ENCODE measurements at places on chromosomes 2 and 18. TPM values are rescaled to one million over a fixed set of nuclear protein-coding genes. Genes with fewer than 3 reads are reported as not detected.

Gene IL1F10
- total RNA-seq, result not detected

Gene LHCGR
- total RNA-seq, result not detected

Gene MAPRE2
- 0.38 TPM for total RNA-seq

Gene TRPM8
- not detected for total RNA-seq

Gene GPAT2
- 0.26 TPM for total RNA-seq

Gene ANAPC1
- 39.8 TPM for total RNA-seq

Gene ACMSD
- total RNA-seq, result not detected

Gene RTP5
- not detected for total RNA-seq

Gene LGALSL
- total RNA-seq, result 14.0 TPM

Gene SLC9A4
- 0.13 TPM for total RNA-seq

Gene ATG4B
- 66.6 TPM for total RNA-seq

Gene CCDC85A
- total RNA-seq, result 0.13 TPM

Gene MAL
- total RNA-seq, result 11.0 TPM

Gene GPC1
- 103 TPM for total RNA-seq

Gene MAPK4
- total RNA-seq, result not detected

Gene MYL1
- total RNA-seq, result not detected

Gene TUBA3E
- not detected for total RNA-seq

Gene CDC42EP3
- total RNA-seq, result 10.5 TPM

Gene DPP10
- total RNA-seq, result 0.26 TPM

Gene LAMA1
- total RNA-seq, result 1.8 TPM

Gene CKAP2L
- total RNA-seq, result 0.26 TPM

Gene MLPH
- total RNA-seq, result 14.7 TPM

Gene AKAIN1
- not detected for total RNA-seq

Gene GPR35
- total RNA-seq, result 0.26 TPM

Gene ACADL
- 0.26 TPM for total RNA-seq

Gene RPRD1A
- total RNA-seq, result 82.6 TPM

Gene CNDP2
- 59.5 TPM for total RNA-seq

Gene TBR1
- under 0.01 TPM for total RNA-seq

Gene UGT1A3
- not detected for total RNA-seq
